ENCODE measurements at places on chromosomes 7 and 10.

GRCh38 chr10:118032564-118032963, 14.2 kb downstream of the RAB11FIP2 start:
- no peak for DNase-seq

- no peak for DNase-seq
Measured at GRCh38 chr10:77279207-77279606, 358.4 kb downstream of the KCNMA1 start.

- DNase-seq: no peak
Measured at GRCh38 chr7:13901577-13901976, 87.9 kb downstream of the ETV1 start.

DNA sequence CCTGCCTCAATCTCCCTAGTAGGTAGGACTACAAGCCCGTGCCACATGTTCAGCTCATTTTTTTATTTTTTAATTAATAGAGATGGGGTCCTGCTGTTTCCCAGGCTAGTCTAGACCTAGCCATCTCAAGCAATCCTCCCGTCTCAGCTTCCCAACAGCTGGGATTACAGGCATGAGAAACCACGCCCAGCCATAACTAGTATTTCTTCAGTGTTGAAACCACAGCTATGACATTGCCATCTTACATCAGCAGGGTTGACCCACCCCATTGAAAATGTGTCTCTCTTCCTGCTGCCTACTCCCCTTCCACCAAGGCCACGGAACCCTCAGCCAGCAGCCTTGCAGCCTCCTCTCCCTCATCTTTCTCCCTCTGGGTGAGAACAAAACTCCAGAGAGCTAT, 62.1 kb upstream of the ZNF746 start:
- no peak for DNase-seq

- DNase-seq: no peak
Measured at GRCh38 chr7:2313450-2314208, 612 bp downstream of the SNX8 start.

DNA sequence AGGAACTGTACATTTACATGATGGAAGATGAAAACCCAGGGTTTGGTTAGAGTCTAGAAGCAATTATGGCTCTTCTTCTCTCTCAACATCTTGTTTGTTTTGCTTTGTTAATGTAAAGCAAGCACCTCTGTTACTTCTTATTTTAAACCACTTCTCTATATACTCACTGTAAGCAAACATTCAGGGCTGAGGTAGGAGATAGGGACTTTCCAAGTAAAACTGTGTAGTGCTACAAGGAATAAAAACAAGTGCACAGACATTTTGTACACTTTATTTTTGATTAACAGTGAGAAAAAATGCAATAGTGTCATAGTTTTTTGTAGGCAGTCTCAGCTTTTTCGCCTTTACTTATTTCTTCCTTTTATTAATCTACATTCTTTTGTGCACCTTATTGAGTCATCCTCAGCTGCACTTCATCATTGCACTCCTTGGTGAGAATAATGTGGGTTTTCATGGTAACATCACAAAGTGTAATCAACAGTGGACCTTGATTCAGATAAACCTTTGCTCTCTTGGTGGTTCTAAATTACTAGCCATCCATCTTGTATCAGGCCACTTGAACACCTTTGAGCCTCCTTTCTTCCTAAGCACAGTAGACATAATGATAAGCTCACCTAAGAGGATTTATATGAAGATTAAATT, 52.9 kb downstream of the ELMO1 start:
- no peak for DNase-seq

- DNase-seq: no peak
Measured at GRCh38 chr10:99170116-99170675, 65.5 kb downstream of the HPSE2 start.

GRCh38 chr7:19463581-19463980, 245.3 kb downstream of the POLR1F start:
- no peak for DNase-seq

- DNase-seq: no peak
Measured at GRCh38 chr10:76302961-76303630, 871.7 kb downstream of the LRMDA start.

DNA sequence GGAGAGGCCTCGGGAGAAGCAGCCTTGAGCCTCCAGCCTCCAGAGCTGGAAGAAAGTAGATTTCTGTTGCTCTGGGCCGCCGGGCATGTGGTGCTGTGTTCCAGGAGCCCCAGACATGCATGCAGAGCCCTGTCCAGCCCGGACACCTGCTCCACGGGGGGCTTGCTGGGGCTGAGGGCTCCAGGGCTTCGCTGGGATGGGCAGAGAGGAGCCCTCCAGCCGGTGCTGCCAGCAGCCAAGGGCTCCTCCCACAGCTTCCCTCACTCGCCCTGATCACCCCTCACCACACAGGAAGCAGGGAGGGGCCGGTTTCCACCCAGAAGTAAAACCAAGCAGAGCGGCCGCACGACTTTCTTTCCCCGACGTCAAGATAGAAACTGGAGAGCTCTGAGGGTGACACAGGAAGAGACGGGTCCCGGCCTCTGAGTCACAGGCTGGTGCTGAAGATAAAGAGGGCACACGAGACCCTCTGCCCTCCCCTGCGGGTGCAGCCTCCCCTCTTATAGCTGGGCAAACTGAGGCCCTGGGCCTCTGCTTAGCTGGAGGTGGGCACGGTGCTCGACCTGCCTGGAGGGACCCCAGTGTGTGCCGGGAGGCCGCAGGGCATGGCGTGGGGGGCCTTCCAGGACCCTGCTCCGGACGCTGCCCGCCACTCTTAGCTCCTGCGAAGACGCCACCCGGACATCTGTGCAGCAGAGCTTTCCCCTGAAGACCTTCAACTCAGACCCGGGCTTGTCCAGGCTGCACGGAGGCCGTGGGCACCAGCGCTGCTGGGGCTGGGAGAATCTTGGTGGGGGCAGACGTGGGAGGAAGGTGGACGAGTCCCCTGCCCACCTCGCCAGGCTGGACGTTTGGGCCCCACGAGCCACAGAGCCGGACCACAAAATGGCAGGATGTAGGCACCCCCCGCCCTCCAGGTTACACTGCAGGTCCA, 31.1 kb downstream of the ADAP1 start:
- peak; percentile 89 for DNase-seq

GRCh38 chr7:20598459-20599309, 16.8 kb upstream of the ABCB5 start:
- DNase-seq: peak; percentile 62

GRCh38 chr10:125982260-125982948, 86.0 kb downstream of the FANK1 start:
- peak; percentile 51 for DNase-seq

- DNase-seq: no peak
Measured at GRCh38 chr10:1548596-1548995, 188.7 kb downstream of the ADARB2 start.

- DNase-seq: no peak
Measured at GRCh38 chr10:111458256-111458655, 381.4 kb downstream of the ADRA2A start.

DNA sequence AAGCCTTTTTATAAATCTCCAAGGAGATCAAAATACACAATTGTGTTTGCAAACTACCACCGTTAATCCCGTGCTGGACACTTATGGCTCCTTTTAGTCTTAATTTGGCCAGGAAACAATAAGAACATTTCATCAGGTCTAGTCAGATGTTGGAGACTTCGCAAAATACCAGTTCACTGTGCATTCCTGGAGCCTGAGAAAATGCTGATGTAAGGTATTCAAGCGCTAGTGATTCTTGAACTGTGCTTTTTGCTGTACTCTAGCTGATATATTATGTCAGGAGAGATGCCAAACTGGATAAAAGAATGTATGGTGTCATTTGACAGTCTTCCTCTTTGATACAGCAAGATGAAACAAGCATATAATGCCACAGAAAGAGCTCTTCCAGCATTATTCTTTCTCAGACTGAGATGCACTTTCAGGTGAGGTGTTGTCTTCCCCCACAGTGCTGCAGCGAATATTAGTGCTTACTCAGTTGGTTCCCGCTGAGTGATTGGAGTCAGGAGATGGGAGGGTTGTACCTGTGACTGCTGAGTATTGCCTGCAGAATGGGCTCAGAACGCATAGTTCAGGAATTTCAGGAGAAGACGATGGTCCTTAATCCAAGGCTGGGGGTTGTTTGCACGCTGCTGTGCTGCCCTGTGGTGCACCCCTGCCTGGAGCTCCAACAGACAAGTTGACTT, 59.2 kb downstream of the OGDH start:
- no peak for DNase-seq

DNA sequence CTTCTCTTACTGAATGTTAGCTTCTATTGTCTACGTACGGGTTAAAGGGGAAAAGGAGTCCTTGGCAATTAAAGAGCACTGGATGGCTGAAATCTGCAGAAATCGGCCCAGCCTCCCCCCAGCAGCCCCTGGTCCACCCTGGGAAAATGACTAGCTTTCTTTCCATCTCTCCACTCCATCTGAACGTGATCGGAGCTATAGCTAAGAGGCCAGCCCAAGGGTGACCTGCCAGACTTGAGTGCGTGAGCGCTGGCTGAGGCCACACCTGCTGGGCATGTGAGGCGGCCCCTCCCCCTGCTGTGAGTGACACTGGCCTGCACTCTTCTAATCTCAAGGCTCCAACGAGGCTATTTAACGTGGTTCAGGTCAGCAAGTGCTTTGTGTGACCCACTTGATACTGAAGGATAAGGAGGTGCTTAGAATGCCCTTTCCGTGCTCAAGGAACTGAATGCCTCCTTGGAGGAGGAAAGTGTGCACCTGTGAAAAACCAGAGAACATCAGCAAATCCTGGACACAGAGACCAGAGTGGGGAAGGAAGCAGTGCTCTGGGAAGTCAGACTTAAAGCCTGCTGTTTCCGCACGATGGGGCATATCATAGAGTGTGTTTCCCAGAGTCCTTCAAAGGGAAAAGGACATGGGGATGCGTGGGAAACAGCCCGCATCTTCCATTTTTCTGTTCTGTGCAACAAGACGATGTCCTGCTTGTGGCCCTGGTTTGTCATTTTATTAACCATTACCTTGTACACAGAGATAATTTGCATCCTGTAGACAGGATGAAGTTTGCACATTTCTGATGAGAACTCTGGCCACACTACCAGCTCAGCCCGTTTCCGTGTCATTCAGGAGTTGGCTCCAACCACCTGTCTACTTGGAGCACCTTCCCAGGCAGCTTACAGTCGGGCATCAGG, 12.5 kb upstream of the MNX1 start:
- DNase-seq: no peak

Data from GDM1 (cell line).